Skeletal muscle cell (primary cell): ENCODE measurements at places on chromosomes 6 and 20.

DNA sequence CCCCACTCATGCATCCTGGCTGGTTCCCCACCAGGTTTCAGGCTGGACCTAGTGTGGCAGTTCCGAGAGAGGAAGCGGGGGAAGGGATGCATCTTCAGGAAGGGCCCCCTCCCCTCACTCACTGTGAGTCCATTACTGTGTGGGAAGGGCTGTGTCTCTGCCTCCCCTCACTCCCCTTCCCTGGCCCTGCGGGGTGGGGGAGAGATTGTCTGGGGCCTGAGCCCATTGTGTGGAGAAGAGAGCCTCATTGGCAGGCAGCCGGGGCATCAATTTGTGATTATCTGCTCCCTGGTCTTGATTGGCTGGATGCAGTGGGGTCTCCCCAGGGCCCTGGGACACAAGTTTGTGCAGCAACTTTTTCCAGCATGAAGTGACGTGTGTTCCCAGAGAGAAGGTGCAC is 4.1 kb upstream of the MYT1 start:
- DNase-seq = no peak

DNA sequence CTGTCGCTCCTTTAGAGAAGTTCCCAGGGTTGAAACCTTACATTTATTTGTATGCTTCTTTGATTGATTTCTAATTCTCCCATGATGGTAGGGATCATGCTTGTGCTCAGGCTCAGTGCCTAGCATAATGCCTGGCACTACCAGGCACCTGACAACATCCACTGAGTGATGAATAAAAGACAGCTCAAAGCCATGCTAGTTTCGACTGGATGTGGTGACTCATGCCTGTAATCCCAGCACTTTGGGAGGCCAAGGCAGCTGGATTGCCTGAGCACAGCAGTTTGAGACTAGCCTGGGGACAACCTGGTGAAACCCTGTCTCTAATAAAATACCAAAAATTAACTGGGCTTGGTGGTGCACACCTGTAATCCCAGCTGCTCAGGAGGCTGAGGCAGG is 11.6 kb upstream of the CD164 start:
- no peak for DNase-seq

- DNase-seq = no peak
Measured at GRCh38 chr20:32063695-32064094, 11.7 kb downstream of the HCK start.

GRCh38 chr20:63090682-63091571 is 84.2 kb upstream of the BHLHE23 start:
- no peak for DNase-seq

DNA sequence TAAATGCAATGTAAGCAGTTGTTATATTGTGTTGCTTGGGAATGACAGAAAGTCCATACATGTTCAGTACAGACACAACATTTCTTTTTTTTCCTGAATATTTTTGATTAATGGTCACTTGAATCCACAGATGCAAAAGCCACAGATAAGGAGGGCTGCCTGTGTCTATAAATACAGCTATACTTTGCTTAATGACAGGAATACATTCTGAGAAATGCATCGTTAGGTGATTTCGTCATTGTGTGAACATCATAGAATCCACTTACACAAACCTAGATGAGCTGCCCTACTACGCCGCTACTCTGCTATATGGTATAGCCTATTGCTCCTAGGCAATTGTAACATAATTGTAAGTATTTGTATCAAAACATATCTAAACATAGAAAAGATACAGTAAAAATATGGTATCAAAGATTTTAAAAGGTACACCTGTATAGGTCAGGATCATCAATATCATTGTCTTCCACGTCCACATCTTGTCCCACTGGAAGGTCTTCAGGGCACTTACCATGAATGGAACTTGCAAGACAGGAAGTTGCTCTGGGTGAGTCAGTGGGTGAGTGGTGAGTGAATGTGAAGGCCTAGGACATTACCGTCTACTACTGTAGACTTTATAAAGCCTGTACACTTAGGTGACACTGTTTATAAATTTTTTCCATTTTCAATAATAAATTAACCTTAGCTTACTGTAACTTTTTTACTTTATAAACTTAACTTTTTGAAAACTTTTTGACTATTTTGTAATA is 27.9 kb upstream of the POPDC3 start:
- DNase-seq = no peak

- peak; percentile 31 for DNase-seq
Measured at GRCh38 chr6:7761051-7761450, 35.2 kb downstream of the BMP6 start.

DNA sequence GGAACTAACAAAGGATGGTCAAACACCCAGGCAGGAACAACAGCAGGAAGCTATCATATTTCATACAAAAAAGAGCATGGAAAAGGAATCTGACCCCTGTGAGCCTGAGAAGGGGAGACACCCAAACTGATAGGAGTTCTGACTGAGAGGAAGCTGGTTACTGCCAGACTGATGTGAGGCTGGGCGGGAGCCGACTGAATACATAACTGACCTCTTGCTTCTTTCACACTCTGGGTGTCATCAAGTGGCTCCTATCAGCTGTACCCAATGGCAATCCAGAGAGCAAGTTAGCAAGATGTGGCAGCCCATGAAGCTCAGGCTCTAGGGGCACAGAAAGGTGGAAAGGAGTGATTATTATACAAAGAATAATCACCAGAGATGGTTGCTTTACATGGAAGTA is 795.1 kb upstream of the HS3ST5 start:
- no peak for DNase-seq

DNA sequence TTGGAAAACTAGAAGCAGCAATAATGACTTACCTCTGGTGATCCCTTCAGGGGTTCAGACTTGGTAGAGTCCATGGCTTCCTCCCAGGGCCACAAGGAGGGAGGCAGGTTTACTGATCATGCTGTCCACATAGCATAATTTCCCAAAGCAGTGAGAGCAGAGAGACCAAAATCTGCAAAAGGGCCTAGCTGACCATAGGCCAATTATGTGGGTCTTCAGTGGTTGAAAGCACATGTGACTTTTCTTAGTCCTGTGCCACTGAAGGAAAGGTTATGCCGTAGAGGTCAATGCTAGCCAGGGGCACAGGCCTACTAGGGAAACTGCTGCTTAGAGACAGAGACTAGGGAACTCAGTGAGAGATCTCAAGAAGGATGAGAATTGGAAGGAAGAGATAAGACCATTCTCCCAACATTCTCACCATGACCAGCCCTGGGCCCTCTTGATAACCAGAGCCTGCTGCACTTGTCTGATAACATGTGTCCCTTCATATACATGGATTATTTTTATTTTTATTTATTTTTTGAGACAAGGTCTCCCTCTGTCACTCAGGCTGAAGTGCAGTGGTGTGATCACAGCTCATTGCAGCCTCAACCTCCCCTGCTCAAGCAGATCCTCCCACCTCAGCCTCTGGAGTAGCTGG is 2.0 kb upstream of the GTPBP2 start:
- no peak for DNase-seq

DNA sequence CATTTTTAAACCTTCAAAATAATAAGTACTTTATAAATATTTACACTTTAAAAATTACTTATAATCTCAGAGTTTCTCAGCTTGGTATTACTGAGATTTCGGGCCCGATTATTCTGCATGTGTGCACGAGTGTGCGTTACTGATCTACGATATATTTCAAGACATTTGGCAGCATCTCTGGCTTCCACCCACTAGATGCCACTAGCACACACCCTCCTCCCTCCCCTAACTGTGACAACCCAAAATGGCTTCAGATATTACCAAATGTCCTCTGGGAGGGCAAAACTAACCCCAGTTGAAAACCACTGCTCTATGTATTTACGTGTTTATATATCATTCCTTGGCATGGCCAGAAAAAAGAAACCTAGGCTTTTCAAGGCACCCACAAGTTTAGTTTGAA is 95.9 kb downstream of the FYN start:
- DNase-seq = no peak

GRCh38 chr20:17794400-17794799 is 94.6 kb downstream of the BANF2 start:
- DNase-seq = no peak

- DNase-seq = no peak
Measured at GRCh38 chr6:158372574-158372973, 60.3 kb downstream of the TULP4 start.

- DNase-seq = peak; percentile 8
Measured at GRCh38 chr6:56899311-56899710, 55.6 kb upstream of the BEND6 start.

GRCh38 chr20:2341336-2341735 is 39.4 kb upstream of the TGM6 start:
- DNase-seq = no peak

- DNase-seq = no peak
Measured at GRCh38 chr6:116314218-116314617, 34.5 kb upstream of the TSPYL1 start.

DNA sequence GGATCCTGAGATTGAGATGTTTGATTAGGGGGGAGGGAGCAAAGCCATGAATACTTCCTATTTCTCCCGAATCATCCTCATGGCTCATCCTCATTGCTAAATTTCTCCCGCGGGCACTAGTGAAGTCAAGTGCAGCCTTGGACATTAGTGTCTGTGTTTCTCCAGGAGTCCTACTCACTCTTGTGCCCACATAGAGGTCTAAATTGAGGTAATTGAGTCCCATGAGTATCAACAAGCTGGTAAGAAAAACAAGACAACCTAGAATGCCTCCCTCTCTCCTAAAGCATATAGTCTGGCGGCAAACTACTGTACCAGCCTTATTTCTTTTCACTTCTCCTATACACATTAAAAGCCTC is 420 bp downstream of the CENPQ start:
- no peak for DNase-seq

GRCh38 chr6:98821756-98822405 is 12.5 kb upstream of the POU3F2 start:
- DNase-seq = no peak

- no peak for DNase-seq
Measured at GRCh38 chr6:50655848-50656453, 57.4 kb upstream of the TFAP2D start.

GRCh38 chr6:119476554-119476953 is 127.0 kb upstream of the MAN1A1 start:
- DNase-seq = no peak

DNA sequence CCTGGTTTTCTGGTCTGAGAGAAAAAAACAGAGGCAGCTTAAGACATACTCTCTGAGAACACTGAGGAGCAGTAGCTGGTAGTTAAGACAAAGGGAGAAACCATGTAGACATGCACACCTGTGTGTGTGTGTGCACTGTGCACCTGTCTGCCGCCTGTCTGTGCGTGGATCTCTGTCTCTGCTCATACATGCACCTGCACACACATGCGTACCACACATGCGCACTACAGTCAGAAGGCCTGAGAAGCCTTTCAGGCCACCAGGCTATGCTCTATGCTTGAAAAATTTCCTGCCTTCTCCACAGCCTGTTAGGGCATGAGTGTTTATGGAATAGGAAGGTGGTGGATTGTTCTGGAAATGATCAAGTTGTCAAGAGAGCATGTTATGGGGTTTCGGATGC is 103.5 kb downstream of the CDH4 start:
- no peak for DNase-seq

GRCh38 chr6:23087471-23087870 is 518.1 kb downstream of the HDGFL1 start:
- DNase-seq = no peak

DNA sequence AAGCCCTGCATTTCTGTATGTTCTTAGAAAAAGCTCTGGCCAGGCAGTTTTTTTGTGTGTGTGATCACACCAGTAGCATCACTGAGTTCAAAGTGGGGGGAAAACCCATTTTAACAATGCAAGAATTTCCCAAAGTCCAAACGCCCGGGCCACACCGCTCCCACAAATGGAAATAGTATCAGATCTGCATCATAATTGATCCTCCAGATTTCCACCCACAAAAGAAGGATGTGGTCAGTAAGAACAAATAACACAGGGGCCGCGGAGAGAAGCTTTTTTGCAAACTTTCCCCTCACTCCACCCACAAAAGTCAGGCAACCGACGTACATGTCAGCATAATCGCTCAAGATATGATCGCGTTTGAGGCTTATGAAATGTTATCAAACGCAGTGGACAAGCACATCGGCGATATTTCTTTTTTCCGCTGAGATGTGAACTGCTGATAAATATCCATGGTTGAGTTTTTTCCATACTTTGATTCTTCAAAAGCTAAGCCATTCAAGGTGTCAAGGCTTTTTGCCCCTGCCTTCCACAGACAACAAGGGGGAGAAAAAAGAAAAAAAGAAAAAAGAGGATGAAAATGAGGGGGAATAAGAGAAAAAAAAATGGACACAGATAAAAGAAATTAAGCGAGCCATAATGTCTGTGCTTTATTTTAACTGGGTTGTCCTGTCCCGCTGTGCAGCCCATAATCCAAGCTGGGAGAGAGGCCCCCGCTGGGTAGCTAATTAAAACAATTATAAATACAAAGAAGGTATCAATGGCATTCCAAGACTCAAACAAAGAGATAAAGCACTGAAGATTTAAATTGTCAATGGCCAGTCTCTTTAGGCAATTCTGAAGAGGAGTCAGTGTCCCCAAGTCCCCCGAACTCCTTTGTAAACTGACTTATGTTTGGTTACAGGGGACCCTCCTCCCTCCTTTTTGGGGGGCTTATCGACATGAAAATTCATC is 143.5 kb downstream of the ZFP64 start:
- DNase-seq = peak; percentile 41

GRCh38 chr6:127053032-127053874 is 65.2 kb upstream of the RSPO3 start:
- DNase-seq = no peak

DNA sequence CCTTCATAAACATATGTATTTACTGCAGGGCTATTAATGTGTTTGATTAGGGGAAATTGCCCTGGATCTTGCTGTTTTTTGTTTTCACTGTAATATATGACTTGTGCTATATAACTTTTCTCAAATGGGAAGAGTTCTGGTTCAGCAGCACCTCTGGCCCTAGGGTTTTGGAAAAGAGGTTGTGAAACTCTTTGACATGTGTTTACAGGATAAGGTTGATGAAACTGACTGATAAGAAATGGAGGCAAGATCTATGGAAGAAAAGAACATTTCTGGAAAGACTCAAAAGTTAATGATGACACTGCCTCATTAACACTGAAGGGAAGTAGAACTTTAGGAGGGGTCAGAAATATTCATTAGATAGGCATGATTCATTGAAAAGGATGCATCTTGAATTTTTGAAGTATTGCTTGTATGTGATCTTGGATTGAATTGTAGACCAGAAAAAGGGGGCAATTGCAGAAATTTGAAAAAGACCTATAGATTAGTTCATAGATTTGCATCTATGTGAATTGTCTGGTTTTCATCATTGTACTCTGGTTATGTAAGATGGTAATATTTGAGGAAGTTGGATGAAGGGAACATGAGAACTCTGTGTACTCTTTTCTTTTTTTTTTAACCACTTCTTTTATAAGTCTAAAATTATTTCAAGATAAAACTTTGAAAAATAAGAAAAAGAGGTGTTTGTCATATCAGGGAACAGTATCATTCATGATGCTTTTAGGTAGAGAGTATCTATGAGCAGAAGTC is 54.0 kb downstream of the UTRN start:
- no peak for DNase-seq

DNA sequence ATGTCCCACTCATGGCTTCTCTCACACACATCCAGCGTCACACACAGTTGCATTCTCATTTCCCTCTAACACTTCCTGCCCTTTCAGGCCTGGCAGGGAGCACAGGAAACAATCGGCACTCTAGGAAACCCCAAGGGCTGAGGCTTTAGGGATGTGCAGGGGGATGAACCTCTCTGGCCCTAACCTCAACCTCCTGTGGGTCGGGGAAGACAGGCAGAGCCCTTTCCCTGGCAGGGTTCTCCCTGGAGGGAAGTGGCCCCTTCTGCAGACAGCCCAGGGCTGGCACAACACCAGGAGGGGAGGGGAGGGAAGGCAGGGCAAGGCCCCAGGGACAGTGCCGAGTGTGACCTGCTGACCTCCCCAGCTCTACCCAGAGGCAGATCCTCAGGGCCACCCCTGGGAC is 2.7 kb downstream of the TEAD3 start:
- no peak for DNase-seq

GRCh38 chr20:32871627-32872160 is 13.0 kb downstream of the EFCAB8 start:
- no peak for DNase-seq
